ENCODE measurements at places on chromosomes 2 and 18.

DNA sequence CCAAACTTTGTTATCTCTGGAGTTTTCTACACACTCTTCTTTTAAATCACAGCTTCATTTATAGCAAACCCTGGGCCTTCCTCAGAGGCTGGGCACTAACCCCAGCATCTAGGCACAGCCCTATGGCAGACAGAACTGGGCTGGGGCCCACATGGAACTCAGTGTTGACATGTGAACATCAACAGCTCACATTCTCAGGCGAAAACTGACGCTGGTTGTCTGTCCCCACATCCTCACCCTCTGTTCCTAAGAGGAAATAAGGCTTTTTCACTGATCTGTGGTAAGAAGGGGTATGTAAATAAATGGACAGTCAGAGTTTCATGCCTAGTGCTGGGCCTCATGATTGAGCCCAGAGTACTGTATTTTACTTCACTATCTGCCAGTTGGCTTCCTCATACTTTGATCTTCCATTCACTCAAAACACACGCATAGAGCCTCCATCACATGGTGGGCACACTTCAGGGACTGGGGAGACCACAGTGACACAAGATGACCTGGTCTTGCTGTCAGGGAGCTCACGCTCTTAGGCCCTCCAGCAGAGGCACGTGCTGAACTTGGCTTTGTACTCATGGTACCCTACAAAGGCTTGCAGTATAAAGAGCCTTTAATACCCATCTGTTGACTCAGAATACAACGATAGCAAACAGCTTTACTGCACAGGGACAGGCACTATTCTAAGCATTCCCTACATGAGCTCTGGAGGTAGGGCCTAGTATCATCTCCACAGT is 43.0 kb downstream of the EFEMP1 start:
- DNase-seq, result no peak

GRCh38 chr18:39326772-39327171 is 1761.2 kb upstream of the CELF4 start:
- no peak for DNase-seq

- no peak for DNase-seq
Observed at GRCh38 chr2:205965707-205966106, 120.3 kb downstream of the INO80D start.

DNA sequence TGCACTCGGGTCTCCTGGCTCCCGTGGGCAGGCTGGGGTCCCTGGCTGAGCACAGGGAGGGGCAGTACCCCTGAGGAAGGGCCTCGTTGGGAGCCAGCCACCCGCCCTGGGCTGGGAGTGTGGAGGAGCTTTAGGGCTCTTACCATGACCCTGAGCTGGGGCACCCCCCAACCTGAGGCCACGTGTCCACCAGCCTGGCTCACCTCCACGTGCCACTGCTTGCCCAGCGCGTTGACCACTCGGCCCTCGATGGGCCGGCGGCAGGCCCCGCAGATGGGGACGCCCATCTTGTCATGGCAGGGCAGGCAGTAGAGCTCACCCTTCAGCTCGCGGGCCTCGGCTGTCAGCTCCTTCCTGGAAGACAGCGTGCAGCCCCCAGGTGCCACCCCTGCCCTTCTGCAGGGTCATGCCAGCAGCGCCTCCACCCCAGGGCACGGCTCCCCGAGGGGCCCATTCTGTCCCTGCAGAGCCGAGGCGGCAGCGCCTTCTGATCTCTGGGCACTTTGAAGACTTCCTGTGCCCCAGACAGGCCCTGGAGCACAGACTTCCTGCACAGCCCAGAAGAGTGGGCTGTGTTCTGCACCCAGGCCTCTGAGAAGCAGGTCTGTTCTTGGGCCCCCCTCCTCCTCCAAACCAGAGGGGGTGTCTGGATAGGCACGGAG is 4.0 kb upstream of the GPR17 start:
- no peak for DNase-seq

- DNase-seq, result no peak
Observed at GRCh38 chr2:68741238-68741637, 6.6 kb downstream of the ARHGAP25 start.

DNA sequence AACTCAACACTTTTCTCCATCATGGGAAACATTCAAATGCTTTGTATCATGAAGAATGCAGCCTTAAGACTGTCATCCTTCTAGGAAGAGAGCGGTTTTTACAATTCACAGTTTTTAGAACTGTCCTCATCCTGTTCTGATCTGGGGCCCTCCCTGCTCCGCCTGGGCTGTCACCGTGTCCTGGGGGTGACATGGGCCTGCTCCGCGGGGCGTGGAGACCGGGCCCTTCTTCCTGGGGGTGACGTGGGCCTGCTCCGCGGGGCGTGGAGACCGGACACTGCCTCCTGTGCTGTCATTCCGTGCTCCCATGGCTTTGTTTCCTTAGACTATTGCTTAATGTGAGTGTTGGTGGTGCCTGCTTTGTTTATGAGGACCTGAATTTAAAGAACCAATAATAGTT is 122.8 kb downstream of the TMEM18 start:
- no peak for DNase-seq
